Renal cortex interstitium (tissue), 15 donors: ENCODE measurements at places on chromosomes 1 and 21.

- DNase-seq = no peak
Observed at GRCh38 chr1:229032375-229032774, 238.5 kb upstream of the RAB4A start.

DNA sequence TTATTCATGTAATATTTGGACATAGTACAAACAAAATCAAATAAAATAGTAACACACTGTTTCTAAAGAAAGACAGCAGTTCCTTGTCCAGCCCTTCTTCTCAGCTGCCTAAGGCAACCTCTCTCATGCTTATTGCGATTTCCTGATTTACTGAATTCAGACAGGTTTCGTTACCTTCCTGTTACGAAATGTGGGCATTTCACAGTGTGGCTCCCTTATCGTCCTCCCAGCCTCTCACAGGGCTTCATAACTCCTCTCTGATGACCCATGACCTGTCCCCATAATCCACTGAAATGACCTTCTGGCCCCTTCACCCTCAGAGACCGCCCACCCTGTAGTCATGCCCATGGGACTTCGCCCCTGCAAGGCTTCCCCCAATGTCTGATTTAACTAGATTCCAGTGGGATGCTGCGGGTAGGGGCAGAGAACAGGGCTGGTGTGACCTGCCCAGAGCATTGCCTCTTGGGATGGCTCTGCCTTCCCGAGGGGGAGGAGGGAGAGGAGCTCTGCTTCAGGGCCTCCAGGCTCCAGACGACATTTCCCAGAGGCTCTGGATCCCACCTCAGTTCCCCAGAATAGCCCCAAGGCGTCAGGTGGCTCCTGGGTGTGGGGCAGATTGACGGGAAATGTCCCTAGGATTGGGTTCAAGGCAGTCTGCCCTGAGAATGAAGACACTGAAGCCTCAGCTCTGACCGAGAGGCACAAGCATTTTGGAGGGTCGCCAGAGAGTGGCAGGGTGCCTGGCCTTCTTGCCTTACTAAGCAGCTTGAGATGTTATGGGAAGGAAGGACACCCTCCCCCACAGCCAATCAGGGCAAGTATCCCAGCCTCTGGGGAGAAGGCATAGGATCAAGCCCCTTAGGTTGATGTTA lies 20.6 kb downstream of the PADI2 start:
- no peak for DNase-seq

GRCh38 chr1:201933840-201934430 lies 12.4 kb downstream of the LMOD1 start:
- no peak for DNase-seq

DNA sequence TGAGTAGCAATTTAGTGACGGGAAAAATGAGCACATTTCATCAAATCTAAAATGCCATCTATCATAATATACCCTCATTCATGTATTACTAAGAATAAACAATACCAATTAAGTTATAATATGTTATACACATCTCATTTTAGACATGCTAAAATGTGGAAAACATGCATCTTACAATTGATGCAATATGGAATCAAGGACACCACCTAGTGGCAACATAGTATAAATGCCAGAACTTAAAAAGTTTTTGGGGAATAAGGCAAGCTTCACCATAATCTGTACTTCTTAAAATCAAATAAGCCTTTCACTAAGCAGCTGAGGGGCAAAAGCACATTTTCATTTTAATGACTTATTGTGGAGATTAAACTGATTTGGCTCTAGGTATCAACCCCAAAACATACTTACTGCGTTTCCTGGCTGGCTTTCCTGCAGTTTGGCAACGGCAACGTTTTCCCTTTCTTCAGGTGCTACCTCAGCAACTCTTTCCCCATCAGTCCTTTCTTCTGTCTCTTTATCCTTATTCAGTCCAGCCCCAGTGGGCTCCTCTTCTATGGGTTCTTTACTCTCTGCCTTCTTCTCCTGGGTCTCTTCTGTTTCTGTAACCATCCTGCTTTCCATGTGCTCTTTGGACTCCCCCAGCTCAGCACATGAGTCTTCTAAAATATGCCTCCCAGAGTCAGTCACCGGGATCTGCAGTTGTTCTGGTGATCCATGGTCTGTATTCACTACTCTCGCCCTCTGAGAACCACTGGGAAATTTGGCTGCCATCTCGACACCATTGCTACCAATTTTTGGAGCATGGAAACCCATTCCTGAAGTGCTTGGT lies 11.4 kb downstream of the SDE2 start:
- DNase-seq = no peak

- DNase-seq = no peak
Observed at GRCh38 chr1:65264197-65264929, 45.0 kb upstream of the DNAJC6 start.

DNA sequence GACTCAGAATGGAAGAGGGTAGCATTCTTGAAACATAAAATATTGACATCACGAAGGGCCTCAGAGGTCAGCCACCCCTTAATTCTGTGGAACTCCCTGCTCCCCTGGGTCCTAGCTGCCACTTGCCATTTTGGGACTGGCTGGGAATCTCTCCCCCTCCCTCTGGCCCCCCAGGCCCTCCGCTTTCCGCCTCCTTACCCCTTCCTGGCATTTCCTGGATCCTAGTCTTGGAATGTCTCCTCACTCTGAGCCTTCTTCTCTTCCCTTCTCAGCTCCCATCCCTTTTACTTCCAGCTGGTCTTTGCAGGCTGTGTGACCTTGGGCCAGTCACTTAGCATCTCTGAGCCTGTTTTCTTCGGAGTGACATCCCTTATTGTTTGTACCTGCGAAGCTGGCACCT lies 4.5 kb downstream of the PADI1 start:
- no peak for DNase-seq

- DNase-seq = no peak
Observed at GRCh38 chr1:98906361-98906760, 98.3 kb downstream of the PLPPR5 start.

- DNase-seq = no peak
Observed at GRCh38 chr1:186440584-186440983, 20.3 kb downstream of the PDC start.

GRCh38 chr1:56174176-56174885 lies 405.0 kb downstream of the PLPP3 start:
- DNase-seq = no peak

GRCh38 chr1:34973326-34973725 lies 11.8 kb downstream of the TMEM35B start:
- DNase-seq = no peak

GRCh38 chr21:15667819-15668218 lies 62.0 kb upstream of the USP25 start:
- no peak for DNase-seq

DNA sequence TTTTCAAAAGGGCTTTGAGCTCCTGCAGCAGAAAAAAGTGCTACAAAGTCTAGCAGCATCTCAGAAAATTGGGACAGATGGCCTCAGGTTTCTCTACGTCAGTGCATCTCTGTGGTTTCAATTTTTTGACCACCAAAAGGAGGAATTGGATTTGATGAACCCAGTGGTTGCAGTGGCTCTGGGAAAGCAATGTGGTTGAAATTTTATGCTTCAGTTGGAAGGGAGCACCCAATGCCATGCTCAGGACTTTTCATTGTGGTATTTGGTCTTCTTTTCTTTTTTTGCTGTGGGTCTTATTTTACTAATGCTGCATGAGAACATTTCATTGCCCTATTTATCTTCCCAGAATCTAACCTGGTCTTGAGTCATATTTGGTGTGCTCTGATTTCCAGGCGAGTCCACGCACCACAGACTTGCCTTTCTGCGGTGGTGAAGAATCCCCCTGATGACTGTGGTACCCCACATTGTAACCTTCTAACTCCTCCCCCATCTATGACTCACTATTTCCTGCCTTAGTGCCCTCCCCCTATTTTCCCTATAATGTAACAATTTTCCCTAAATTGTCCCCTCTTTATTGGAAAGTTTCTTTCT lies 56.7 kb downstream of the S1PR1 start:
- DNase-seq = no peak

DNA sequence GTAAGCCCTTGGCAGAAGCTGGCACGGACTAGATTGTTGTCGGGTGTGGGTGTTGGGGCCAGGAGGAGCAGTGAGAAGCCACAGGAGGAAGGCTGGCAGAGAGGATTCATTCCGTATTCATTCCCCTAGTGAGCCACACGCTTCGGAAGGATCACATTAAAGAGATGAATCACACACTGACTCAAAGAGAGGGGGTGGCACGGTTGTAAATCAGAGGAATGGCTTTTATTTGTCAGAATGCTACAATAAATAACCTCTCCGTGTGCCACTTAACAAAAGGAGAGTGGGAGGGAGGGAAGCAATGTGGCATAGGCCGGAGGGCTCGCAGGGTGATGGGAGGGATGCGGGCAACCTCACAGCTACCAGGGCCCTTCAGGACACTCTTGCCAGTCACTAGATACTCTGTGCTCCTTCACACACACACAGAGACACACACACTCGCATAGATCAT lies 135.5 kb downstream of the HIVEP3 start:
- DNase-seq = peak; percentile 41

- no peak for DNase-seq
Observed at GRCh38 chr1:18116777-18117176, 9.2 kb downstream of the IGSF21 start.

- no peak for DNase-seq
Observed at GRCh38 chr1:205188098-205188497, 23.4 kb downstream of the DSTYK start.

- DNase-seq = peak; percentile 50
Observed at GRCh38 chr1:93708734-93709481, 27.3 kb upstream of the BCAR3 start.

DNA sequence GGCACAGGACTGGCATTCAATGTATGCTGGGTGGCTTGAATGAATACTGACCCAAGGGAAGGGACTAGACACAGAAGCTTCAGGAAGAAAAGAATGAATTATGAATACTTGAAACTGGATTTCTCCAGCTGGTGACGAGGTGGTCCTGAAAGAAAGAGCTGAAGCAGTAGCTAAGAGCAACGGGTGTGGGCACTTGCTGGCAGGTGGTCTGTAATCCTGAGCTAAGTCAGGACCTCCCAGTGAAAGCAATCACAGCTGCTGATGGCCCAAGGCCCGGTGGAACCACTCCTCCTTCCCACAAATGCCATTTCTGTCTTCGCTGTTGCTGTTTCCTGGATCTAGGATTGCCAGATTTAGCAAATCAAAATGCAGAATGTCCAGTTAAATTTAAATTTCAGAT lies 47.0 kb downstream of the NEK2 start:
- no peak for DNase-seq

- no peak for DNase-seq
Observed at GRCh38 chr1:225424562-225425200, 3.2 kb downstream of the LBR start.

- DNase-seq = no peak
Observed at GRCh38 chr21:42237577-42237976, 18.6 kb downstream of the ABCG1 start.

DNA sequence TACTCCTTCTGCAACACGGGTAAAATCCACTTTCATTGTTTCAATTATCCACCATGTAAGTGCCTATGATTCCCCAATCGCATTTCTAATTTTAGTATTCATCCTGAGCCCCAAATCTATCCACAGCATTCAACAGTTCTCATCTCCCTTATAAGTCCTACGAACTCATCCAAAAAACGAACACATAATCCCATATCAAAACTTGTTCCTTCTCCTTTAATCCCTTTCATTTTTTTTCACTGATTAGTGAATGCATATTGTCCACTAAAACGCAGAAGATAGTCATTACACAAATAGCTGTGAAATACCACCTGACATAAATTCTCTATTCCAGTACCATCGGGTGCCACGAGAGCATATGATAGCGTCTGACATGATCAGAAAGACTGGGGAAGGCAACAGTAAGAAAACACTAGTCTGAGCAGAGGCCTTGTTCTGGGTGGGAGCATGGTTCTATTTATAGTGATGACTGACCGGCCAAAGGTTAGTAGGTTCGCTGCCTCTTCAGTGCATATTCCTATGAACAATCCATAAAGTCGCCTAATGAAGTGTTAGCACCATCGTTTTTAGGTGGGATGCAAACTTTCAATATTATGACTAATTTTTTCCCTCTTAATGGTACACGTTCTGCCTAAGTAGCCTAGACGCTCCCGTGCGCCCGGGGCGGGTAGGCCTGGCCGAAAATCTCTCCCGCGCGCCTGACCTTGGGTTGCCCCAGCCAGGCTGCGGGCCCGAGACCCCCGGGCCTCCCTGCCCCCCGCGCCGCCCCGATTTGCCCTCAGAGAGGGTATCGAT lies 648 bp downstream of the ATP5PF start:
- peak; percentile 27 for DNase-seq

DNA sequence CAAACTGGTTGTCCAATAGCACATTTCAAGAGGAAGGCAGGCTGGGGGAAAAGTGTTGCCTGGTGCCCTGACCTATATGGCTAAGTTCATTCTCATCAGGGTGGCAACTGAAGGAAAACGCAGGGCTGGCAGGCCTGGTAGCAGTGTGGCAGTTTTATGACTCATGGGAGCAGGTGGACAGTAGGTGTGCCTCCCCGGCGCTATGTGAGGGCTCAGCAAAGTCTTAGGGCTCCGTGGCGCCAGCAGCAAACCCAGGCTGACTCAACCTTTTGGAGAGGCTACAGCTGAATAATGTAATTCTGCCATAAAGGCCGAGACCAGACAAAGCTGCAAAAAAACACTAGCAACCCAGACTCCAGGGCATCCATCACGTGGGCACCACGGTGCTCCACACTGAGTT lies 23.6 kb downstream of the GADD45A start:
- DNase-seq = no peak

- DNase-seq = no peak
Observed at GRCh38 chr1:45272913-45273371, 53.8 kb upstream of the HPDL start.

DNA sequence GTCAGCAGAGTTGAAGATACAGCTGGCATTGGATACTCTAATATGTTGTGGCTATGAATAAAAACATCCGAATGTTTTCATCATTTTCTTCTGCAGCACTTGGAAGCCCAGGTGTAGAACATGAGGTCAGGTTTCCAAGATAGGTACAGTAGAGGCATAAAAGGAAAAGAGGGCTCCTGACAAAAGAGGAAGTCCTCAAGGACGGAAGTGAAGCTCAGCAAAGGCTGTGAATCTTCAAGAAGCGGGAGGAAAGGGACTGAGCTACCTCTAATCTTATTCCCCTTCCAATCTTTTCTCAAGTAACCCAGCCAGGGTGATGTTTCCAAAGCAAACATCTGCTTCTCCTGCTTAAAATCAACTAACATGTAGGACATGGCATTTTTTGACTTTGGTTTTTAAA lies 4.4 kb upstream of the PIK3C2B start:
- DNase-seq = no peak

GRCh38 chr1:181551249-181551648 lies 67.9 kb downstream of the CACNA1E start:
- no peak for DNase-seq

DNA sequence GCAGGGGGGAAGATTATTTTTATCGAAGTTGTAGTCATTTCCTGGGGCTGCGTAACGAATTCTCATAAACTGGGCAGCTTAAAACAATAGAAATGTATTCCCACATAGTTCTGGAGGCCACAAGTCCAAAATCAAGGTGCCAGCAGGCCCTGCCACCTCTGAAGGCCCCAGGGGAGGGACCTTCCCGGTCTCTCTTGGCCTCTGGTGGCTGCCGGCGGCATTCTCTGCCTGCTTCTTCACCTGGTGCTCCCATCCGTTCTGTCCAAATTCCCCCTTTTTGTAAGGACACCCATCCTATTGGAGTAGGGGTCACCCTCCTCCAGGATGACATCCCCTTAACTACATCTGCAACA lies 92.8 kb downstream of the PDE9A start:
- no peak for DNase-seq
